ENCODE measurements at places on chromosomes 2 and 18.

- DNase-seq, result no peak
These were observed 1490.0 kb upstream of the NXPH2 start for GRCh38 chr2:140270224-140270623.

- DNase-seq, result no peak
These were observed 13.0 kb downstream of the TEX44 start for GRCh38 chr2:231605607-231606091.

GRCh38 chr2:159459279-159459678, 157.1 kb downstream of the BAZ2B start:
- no peak for DNase-seq

- no peak for DNase-seq
These were observed 5.5 kb downstream of the COL6A3 start for GRCh38 chr2:237408335-237409000.

DNA sequence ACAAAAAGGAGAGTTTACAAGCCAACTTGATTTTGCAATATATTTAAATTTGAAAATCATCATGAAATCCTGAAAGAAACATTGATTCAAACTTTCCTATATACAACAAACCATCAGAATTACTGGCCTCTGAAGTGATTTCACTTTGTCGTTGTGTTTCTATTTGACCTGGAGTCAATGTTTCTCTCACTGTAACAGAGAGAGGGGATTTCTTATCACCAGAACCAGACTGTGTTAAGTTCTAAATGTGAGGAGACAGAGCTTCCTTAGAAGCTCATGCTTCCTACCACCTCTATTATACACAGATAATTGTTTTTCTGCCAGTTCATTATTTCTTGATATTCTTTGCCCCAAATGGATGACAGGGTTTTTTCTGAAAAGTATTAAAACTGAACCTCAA, 245.0 kb upstream of the RND3 start:
- no peak for DNase-seq

DNA sequence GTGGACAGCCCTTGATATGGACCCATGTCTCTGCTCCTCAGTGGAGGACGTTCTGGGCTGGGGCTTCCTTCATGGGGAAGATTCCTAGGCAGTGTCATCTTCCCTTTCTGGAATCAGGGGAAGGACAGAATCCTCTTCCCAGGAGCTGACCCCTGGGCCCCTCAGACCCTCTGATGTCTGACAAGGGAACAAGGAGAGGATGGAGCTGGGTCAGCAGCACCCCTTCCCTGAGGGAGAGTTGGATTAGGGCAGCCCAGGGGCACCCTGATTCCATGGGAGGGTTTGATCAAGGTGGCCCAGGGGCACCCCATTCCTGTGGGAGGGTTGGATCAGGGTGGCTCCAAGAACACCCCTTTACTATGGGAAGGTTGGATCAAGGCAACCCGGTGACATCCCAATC, 86.5 kb downstream of the ACKR3 start:
- no peak for DNase-seq

DNA sequence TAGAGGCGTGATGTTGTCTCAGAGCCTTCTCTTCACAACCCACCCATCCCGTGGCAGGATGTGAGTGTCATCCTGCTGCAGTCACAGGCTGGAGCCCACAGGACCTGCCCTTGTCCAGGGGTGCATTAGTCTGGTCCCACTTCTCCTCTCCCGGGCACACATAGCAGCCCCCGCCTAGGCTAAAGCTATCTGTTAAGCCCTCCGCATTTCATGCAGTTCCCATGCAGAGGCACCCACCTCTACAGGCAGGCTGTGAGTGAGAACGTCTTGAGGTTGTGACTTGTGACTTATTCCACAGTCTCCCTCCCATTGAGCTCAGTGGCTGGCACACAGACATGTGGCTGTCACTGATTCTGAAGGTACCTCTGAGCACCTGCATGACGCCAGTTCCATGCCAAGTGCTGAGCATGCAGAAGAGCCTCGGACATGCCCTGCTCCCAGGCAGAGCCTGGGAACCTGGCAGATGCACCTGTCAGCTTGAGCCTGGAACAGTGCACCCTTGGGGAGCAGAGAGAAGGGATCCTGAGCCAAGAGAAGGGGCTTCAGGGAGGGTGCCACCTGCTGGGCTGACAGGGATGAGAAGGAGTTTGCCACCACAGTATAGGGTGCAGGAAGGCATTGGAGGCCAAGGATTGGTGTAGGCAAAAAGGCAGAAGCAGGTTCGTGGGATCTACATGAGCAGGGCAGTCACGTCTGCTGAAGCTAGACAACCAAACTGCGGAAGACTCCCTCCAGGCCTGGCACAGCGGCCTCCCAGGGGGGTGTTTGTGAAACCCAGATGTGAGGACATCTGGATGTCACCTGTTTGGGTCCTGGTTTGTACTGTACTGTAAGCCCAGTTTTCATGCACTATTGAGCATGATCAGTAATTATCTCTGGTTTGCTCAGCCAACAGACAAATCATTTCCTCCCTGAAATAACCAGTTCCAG, 213.6 kb downstream of the GLI2 start:
- DNase-seq, result no peak

DNA sequence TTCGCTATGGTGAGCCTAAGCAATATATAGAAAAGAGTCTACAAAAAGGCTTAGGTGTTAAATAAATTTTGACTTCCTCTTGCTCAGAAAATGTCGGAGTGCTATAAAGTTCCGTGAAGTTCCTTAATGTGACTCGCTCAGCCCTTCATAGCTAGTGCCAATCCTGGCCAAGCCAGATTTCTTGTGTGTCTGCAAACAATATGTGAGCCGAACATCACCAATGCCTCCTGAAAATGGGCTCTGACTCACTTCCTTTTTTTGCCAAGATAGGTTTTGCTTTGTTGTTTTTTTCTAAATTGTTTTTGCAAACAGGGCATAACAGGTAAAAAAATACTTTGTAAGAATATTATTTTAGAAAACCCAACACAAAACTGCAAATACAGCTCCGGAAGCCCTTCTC, 26.1 kb downstream of the CDC42EP3 start:
- DNase-seq, result no peak

GRCh38 chr2:120638450-120638849, 97.2 kb upstream of the GLI2 start:
- DNase-seq, result no peak

- no peak for DNase-seq
These were observed 113.9 kb downstream of the MYO5B start for GRCh38 chr18:50080932-50081560.

DNA sequence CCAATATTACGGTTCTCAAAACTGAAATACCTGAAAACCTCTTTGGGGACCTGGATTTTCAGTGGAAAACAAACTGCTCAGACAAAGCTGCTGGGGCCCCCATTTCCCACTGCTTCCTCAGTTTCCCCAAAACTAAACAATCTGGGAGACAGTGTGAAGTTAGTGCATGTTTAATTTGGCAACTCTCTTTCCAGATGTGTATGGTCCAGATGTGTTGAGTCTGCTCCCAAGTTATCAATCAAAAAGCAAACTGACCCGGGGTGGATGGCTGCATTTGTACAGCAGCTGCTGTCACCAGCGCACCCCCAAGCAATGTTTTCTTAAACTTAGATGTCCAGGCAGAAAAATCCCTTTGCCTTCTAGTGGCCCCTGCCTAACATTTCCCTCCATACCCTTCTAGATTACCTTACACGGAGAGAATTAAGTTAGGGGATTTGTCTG, 136.9 kb downstream of the COPS8 start:
- DNase-seq, result no peak

DNA sequence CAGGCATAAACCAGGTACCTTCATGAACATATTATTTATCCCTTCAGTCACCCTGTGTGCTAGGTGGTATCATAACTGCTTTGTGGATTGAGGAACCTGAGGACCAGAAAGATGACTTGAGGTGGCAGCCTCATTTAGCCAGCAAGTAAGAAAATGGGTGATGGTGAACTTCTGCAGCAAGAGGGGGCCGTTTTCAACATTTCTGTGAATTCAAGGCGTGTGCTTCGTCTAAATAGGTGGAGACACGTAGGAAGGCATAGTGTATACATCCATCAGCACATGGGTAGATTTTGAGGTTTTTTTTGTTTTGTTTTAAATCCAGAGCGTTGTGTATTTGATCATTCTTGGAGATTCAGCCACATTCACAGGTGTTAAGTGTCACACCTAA, 118.7 kb downstream of the SPTBN1 start:
- DNase-seq, result no peak
